ENCODE measurements at places on chromosomes 7 and 10.

GRCh38 chr10:105605104-105605503 is 964.0 kb downstream of the SORCS3 start:
- DNase-seq: no peak

DNA sequence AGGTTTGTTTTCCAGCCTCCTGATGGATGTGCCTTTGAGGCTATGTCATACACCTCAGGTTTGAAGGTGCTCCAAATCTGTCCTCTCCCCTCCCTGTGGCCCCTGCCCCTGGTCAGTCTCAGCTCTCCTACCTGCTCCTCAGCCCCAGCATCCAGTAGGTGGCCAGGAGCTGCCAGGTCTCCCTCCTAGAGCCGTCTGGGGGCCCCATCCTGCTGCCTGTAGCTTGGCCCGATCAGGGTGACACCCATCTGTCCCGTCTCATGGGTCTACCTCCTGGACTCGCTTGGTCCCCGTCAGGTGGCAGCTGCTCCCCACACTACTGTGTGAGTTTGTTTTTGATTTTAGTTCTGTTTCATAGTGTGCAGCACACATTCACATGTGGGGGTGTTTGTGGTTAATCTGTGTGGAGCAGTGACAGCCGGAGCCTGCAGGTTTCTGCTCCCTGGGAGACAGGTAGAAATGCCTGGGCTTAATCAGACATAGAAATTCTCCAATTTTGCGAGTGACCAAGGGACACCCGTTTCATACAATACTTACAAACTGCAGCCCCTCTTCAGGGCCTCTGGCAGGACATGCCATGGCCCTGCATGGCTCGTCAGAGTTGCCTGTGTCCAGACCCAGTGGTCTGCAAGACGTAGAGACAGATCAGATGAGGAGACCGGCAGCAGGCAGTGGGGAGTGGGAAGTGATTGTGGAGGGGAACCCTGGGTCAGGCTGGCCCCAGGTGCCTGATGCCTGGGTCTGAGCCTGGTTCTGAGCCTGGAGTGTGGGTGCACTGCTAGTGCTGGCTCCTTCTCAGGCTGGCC is 17.1 kb downstream of the ADCY1 start:
- no peak for DNase-seq

DNA sequence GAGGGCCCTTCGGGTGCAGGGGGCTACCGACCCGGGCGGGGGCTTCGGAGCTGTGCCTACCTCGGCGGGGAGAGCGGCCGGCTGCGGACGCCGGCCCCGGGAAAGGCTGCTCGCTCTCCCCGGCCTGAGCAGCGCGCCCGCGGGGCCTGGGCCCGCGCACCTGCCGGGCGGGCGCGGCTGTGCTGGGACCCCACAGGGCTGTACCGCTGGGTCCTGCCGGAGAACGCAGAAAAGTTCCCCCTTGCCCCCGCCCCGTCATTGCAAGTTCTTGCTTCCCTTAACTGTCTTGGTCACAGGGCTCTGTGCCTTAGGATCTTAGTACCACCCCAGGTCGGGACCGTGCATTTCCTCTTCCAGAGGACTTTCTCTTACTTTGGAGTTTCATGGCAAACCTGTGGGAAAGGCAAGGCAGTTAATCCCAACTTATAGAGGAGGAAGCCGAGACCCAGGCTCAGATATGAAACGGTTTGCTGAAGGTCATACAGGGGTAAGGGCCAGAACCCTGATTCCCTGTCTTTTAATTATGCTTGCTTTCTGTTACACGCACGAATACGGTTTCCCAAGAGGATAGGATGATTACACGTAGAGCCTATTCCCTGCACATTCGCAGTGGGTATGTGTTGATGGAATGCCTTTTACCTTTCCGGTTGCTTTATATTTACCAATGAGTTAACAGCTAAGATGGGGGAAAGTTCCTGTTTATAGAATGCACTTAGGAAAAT is 652 bp downstream of the PCGF5 start:
- peak; percentile 23 for DNase-seq

DNA sequence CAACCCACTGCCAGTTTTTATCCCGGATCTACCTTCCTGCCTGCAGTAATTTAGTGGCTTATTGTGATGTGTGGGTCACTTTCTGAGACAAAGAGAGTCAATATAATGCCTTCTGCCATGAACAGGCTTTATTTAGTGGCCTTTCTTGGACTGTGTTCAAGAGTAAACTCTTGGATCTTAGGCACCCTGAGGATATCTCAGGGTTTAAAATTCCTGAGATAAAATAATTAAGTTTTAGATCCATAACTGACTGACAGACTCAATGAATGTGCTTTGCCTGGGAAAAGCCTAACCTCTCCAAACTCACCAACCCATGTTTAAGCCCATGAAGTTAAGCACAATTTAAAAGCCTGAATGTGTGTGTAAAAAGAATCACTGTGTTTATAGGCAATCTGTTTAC is 564.3 kb downstream of the LRMDA start:
- DNase-seq: no peak

- DNase-seq: no peak
These were observed 138.7 kb downstream of the SLC25A13 start for GRCh38 chr7:96183163-96183670.

GRCh38 chr7:100353685-100354330 is 4.1 kb upstream of the PILRB start:
- DNase-seq: no peak

GRCh38 chr7:78769481-78770101 is 683.9 kb downstream of the MAGI2 start:
- no peak for DNase-seq
